ENCODE measurements at places on chromosomes 3 and 15.
A peak's percentile ranks its signal among the peaks of the same experiment; 100 is the strongest.

GRCh38 chr3:4491855-4492207, 1.3 kb upstream of the ITPR1 start:
- no peak for DNase-seq

- no peak for DNase-seq
Observed at GRCh38 chr3:60090548-60090947, 1040.7 kb upstream of the CFAP20DC start.

DNA sequence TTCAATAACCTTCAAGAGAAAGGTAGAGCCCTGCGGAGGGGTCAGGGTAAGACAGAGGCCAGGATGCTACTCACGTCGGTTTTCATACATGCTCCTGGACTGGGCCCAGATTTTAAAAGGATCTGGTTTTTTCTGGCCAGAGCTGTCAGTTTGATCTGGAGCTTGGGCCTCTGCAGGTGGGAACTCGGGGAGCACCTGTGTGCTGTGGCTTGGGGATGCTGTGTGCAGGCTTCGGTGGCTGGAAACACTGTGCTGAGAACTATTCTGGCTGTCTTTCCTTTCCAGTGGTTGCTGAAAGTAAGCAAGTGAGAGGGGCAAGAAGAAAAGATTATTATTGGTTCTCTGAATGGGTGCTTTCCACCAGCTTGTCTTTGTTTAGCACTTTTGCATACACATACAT, 647.6 kb downstream of the MAGI1 start:
- DNase-seq: no peak

DNA sequence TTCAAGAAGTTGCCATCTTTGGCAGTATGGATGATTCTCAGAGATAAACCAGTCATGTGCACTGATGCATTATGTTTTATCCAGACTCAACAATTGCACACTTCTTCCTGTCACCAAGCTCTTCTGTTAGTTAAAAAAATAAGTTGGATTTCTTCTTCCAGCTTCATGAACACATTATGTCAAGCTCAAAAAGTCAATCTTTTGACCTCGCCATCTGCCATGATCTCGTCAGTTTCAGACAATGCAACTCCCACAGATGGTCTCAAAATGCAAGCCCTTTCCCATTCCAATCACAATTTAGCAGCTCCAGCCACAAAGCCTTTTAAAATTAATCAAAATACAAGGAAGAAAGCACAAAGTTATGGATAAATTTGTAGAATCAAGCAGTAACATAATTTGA, 42.8 kb downstream of the TFDP2 start:
- no peak for DNase-seq

DNA sequence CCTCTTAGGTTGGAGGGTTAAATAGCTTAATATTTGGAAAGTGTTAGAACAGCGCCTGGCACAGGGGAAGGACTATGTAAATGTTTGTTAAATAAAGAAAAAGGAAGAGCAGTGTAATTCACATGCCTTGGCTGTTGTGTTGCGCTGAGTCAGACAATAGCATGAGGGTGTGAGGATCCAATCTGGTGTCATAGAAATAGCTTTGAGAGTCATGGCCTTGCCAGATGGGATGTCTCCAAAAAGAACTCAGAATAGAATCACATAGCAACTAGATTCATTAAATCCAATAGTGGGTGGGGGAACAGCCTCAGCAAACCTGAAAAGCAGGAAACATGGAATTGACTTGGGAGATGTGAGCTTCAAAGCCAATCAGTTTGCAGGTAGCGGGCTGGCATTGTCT, 3.9 kb upstream of the RBSN start:
- peak; percentile 30 for DNase-seq

DNA sequence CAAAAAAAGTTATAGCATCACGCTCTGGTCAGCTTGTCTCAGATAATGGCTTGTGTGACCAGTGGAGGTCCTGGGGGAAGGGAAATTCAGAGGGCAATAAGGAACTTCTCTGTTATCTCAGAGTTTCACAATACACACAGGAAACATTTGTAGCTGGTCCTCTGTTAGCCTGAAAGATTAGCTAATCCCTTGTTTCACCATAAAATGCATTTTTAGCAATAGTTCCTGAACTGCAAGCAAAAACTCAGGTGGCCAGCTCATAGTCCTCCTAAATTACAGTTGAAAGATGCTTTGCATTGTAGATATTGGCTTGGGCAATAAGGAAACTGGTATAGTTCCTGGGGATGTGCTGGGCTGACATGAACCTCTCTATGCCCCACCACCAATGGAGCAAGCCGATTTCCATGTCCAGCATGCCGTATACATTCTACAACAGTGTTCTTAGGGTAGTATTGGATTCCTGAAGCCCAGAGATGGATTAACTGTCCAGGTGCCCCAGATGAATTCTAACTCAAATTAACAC, 141.5 kb upstream of the TBL1XR1 start:
- no peak for DNase-seq

GRCh38 chr3:72482589-72483321, 365.5 kb downstream of the SHQ1 start:
- DNase-seq: peak; percentile 54

GRCh38 chr15:70853973-70854665, at the start of gene LARP6:
Gene LARP6, minus strand, starts transcription at chr15:70854157. Its CDS starts 69 bp downstream, at chr15:70854088.
- no peak for DNase-seq

GRCh38 chr3:72492240-72492639, 356.0 kb downstream of the SHQ1 start:
- peak; percentile 13 for DNase-seq

GRCh38 chr3:53553200-53553599, 58.8 kb downstream of the CACNA1D start:
- no peak for DNase-seq

DNA sequence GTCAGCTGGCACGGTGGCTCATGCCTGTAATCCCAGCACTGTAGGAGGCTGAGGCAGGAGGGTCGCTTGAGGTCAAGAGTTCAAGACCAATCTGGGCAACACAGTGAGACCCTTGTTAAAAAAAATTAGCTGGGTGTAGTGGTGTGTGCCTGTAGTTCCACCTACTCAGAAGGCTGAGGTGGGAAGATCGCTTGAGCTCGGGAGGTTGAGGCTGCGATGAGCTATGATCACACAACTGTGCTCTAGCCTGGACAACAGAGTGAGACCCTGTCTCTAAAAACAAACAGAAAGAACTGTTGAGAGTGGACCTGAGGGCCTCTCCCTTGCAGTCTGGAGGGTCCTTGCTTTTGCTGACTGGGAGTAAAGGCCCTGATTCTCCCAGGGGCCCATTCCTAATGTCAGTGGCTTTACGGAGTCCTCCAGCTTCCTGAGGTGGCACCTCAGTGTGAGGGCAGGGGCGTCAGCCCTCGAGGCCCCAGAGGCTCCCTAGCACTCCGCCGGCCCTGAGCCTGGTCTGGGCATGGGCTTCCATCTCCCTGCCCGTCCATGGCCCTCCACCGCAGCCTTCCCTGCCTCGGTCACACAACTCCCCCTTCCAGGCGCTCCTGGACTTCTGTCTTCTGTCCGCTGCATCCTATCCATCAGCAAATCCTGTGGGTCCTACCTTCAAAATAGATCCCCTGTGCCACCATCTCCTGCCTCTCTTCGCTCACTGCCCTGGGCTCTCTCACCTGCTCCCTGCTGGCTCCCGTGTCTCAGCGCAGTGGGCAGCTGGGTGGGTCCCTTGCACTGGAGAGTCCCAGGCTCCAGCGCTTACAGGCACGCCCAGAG, 19.0 kb downstream of the FBLN2 start:
- no peak for DNase-seq

DNA sequence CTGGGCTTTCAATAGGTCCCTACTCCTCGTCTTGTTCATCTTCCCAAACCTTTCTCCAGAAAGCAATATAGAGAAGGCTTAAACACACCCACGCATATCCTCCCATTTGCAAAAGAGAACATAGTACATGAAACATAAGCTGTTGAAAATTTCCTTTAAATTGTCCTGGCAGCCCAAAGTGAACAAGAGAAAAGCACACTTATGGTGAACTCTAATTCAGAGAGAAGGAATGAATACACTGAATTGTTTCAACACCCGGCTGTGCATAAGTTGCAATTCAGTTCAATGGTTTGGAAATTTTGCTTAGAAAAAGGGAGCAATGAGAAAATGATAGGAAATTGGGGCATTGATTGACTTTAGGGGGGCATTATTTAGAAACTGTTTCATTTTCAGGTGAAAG, 202.6 kb downstream of the TIGIT start:
- DNase-seq: no peak

DNA sequence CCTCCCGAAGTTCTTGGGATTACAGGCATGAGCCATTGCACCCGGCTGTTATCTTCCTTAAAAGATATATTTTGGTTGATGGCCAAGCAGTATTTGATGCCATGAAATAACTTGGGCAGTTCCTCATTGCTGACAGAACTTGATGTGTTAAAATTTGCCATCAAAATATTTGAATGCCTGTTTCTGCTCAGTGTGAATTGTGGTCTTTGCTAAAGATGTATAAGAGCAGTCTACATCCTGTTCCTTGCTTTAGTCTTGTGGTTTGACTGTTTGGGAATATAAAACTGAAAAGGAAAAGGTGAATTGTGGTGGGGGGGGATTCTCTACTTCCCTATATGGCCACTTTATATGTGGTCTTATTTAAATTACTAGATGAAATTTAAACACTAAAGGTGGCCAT, 14.0 kb downstream of the TRIM71 start:
- no peak for DNase-seq

DNA sequence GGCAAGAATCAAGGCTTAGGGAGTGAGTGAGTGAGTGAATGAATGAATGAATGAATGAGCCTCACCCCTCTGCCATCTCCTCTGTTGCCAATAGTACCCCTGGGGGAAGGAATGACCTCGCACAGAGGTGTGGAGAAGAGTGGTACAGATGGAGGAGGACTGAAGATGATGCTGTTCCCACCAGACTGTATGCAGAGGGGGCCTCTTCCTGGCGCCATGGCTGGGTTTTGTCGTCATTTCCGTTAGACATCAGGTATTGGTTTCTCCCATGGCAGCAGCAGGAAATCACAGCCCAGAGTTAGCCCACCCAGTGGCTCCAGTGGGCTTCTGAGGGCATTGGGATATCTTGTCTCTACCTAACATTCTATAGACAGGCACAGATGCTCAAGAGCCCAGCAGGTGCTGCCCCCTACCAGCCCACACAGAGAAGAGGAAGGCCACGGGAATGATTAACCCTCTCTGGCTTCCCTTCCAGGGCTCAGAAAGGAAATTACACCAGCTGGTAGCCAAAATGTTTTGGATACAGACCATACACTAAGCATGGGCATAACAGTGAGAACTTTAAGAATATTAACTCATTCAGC, 109.8 kb upstream of the SLC6A11 start:
- DNase-seq: no peak

- DNase-seq: no peak
Observed at GRCh38 chr3:73835945-73836344, 211.2 kb upstream of the PDZRN3 start.

DNA sequence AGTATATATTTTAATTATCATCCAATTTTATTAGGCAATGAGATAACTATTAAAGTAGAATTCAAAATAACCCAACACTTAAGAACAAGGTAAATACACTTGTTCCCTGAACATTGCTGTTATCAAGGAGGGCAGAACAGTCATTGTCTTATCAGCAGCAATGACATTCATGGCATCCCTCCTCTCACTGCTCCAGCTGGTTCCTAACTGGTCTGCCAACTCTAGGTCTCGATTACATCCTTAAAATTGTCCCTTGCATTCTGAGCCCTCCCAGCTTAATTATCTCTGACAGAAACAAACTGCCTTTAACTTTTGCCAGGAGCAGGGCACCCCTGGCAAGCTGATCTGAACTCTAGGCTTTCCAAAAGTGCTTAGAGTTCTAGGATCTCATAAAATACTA, 14.0 kb upstream of the DYNC1LI1 start:
- DNase-seq: no peak

DNA sequence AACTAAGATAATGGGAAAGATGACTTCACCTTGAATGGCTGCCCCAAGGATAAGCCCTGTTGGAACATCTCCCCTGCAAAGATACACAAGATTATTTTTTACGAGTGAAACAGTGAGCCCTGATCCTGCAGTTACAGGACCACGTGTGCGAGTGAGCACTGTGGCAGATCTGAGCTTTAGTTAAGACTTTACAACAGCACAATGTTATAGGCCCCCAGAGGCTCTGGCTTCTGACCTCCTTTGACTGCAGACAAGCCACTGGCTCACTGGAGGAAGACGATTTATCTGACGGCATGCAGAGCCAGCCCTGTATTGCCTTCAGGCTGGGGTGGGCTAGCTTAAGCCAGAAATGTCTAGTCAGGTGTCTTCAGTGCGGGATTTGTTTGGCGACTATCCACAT, 174.4 kb downstream of the ARRDC4 start:
- DNase-seq: no peak

DNA sequence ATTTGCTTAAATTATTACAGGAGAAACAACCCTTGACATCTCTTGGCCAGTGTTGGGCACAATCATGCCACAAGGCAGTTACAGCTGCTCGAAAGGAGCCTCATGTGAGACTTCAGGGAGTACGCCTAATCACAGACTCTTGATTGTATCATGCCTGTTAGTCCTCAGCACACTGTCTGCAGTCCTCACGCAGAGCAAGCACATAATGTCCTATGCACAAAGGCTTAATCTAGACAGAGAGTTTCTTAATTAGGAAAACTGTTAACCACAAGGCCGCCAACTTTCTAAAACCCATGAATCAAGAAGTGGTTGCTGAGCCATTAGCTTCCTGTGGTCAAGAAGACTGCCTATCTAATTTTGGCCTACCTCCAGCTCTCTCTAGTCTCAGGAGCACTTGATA, 172.0 kb downstream of the UNC13C start:
- no peak for DNase-seq

DNA sequence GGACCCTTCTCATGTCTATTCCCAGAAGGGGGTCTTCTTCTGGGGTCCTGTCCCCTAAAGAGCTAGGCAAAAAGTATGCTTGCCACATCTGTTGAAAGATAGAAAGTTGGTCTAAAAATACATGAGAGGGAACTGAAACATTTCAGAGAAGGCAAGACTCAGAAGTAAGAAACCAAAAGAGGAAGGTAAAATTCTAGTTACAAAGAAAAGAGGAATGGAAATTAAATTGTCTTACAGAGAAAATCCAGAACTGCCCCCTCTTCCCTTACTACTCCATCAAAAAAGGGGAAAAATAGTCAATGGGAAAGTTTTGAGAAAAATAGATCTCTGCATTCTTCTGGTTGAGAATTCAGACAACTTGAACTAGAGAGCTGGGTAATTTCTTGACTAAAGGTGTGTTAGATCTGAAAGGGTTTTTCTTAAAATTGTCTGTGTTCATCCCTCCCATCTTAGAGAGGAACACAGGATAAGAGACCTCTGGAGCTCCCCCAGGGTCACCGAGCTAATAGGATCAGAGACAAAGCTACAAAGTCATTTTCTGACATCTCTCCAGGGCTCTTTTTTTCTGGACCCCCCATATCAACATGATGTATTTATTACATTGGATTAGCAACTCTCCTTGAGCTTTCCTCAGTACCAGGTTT, 32.3 kb upstream of the CCR2 start:
- no peak for DNase-seq

- DNase-seq: peak; percentile 17
Observed at GRCh38 chr15:81394603-81395002, 20.6 kb upstream of the TMC3 start.

DNA sequence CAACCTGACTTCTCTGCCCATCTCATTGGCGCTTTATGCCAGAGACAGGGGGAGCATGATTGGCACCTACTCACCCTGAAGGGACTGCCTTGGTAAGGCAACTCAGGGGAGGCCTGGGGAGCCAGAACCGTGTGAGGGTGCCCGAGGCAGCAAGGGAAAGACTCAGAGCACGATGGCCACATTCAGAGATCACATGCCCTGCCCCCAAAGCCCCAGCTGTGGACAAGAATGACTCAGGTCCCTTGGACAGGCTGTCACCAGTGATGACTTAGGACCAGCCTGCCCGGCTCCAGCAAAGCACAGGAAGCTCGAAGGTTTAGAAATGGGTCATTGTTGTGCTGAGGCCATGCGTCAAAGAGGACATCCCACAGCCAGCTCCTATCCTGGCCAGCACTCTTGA, 49.1 kb upstream of the LIMD1 start:
- no peak for DNase-seq

- DNase-seq: no peak
Observed at GRCh38 chr3:71505767-71506350, 77.7 kb downstream of the FOXP1 start.
